ENCODE measurements at places on chromosomes 13 and 19. TPM values are rescaled to one million over a fixed set of nuclear protein-coding genes. Genes with fewer than 3 reads are reported as not detected.

The TNFSF13B gene
- not detected for total RNA-seq

The SLC25A41 gene
- total RNA-seq: not detected

The ZNF773 gene
- 6.9 TPM for total RNA-seq

The SIAH3 gene
- total RNA-seq: not detected

The ZNF850 gene
- 3.9 TPM for total RNA-seq

The UBL5 gene
- total RNA-seq: 721 TPM

The KLK14 gene
- total RNA-seq: not detected

The TMEM143 gene
- total RNA-seq: 4.7 TPM

The SPACA7 gene
- not detected for total RNA-seq

The ELAVL3 gene
- not detected for total RNA-seq

The LILRA1 gene
- total RNA-seq: not detected

The PRTN3 gene
- not detected for total RNA-seq

The TEX30 gene
- total RNA-seq: 9.9 TPM

The S1PR5 gene
- 3.3 TPM for total RNA-seq

The IGFL2 gene
- total RNA-seq: 16.6 TPM

The SMIM44 gene
- total RNA-seq: not detected

The RABAC1 gene
- total RNA-seq: 166 TPM

The PKN1 gene
- total RNA-seq: 10.6 TPM

The CD79A gene
- total RNA-seq: not detected

The STOML3 gene
- total RNA-seq: not detected

The ZIC2 gene
- total RNA-seq: not detected

The ZNF225 gene
- 1.7 TPM for total RNA-seq

All from airway epithelial cell (primary cell).